Hematopoietic multipotent progenitor cell treated with erythropoietin and hydrocortisone succinate and interleukin-3 and kit ligand, for 6 days (in vitro differentiated cells): ENCODE measurements at places on chromosomes 7 and 10.

DNA sequence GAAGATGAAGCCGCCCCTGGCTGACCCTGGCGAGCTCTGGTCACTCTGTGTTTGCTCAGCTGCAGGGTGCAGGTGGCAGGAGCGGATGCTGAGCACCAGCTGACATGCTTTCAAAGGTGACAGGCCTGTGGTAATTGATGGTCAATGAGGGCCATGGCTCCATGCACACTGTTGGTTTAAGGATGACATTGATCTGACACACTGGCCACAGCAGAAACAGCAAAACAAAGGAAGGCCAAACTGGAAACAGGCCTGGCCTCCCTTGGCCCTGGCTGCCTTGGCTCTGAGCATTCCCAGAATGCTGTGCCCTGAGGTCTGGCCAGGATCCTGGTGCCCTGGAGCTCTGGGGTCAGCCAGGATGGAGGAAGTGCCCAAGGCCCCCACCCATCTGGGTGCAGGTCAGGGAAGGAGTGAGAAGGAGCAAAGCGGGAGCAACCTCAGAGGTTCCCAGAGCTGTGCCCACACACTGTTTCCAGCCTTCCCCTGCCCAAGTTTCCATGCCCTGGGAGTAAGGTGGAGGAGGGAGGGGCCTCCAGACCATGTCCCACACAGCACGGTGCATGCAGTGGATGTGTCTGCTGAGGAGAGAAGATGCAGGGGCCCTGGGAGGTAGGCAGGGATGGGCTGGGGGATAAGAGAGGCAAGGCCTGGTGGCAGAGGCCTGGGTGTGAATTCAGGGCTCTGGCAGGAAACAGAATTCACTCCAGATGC lies 302.2 kb downstream of the RPS24 start:
- no peak for DNase-seq

DNA sequence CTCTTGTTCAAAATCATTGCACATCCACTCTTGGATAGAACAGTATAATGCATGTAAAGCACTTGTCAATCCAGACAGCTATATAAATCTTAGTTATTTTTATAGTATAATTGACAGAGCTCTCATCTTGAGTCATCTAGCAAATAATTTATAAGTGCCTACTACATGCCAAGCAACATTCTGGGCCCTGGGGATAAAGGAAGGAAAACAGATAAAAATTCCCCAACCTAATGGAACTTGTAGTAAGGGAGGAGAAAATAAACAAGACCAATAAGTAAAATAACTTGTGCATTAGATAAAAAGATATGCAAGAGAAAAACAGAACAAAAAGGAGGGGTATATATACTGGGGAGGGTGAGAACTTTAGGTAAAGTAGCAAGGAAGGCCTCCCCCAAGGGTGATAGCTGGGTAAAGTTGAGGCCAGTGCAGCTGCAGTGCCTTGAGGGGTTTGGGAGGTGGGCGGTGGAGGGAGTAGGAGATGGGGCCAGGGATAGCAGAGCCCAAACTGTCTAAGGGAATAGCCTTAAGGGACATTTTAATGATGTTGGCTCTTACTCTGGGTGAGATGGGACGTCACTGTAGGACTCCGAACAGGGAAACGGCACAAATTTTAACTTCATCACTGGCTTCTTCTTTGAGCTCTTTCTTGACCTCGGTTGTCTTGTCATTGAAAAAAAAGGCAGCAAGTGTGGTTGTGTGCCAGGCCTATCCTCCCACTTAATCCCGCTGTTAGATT lies 79.3 kb upstream of the SEC61G start:
- no peak for DNase-seq

GRCh38 chr10:90389876-90390275 lies 468.0 kb downstream of the HTR7 start:
- no peak for DNase-seq

DNA sequence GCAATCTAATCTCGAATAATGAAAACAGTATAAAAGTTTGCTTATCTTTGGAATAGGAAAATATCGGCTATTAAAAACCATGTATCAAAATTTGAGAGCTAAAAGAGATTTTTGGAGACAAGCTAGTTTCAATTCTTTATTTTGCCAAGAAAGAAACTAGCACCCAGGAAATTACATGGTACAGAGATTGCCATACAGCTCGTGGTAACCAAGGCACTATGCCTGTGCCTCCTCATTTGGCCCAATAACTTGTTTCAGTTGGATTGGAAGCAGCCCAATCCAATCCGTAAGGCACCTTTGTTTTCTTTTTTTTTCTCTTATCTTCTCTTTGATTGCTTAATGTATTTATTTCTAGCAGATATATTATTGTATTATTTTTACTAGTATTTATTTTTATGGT lies 55.0 kb downstream of the GNAI1 start:
- DNase-seq, result no peak

- DNase-seq, result no peak
Measured at GRCh38 chr7:129949292-129950133, 3.2 kb downstream of the UBE2H start.

GRCh38 chr7:140036224-140036962 lies 26.4 kb downstream of the PARP12 start:
- DNase-seq, result peak; percentile 50

- DNase-seq, result no peak
Measured at GRCh38 chr10:37758074-37758473, 99.3 kb downstream of the ZNF248 start.

GRCh38 chr10:60123668-60124067 lies 217.3 kb upstream of the CCDC6 start:
- DNase-seq, result no peak

DNA sequence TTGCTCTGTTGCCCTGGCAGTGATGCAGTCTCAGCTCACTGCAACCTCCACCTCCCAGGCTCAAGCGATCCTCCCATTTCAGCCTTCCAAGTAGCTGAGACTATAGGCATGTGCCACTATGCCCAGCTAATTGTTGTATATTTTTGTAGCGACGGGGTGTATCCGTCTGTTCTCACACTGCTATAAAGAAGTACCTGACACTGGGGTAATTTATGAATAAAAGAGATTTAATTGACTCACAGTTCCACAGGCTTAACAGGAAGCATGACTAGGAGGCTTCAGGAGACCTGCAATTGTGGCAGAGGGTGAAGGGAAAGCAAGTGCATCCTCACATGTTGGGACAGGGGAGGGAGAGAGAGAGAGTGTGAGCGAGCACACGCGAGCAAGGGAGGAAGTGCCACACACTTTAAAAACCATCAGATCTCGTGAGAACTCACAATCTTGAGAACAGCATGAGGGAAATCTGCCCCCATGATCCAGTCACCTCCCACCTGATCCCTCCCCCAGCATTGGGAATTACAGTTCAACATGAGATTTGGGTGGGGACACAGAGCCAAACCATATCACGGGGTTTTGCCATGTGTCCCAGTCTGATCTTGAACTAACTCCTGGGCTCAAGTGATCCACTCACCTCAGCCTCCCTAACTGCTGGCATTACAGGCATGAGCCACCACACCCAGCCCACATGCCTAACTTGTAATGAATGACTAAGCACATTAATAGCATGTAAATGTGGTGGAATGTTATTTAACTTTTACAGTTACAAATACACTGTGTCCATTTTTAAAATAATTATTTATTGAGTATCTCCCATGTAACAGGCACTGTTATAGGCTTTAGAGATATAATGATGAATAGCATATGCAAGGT lies 65.5 kb downstream of the RALA start:
- peak; percentile 53 for DNase-seq
